ENCODE measurements at places on chromosomes 3 and 15. TPM values are rescaled to one million over a fixed set of nuclear protein-coding genes. Genes with fewer than 3 reads are reported as not detected.
A peak's percentile ranks its signal among the peaks of the same experiment; 100 is the strongest.

GRCh38 chr15:79222808-79223207 lies 59.7 kb upstream of the ANKRD34C start:
- no peak for DNase-seq

- no peak for DNase-seq
Observed at GRCh38 chr3:132660811-132661070, 612 bp downstream of the UBA5 start.

GRCh38 chr3:93746-94145 lies 102.8 kb upstream of the CHL1 start:
- DNase-seq: no peak

- DNase-seq: no peak
Observed at GRCh38 chr15:100252359-100252758, 89.4 kb downstream of the ADAMTS17 start.

GRCh38 chr15:79282371-79283251 lies at the start of gene ANKRD34C:
Gene ANKRD34C (plus strand): TSS chr15:79282722. CDS start chr15:79293285, 10,563 bp downstream.
- DNase-seq: no peak

- DNase-seq: peak; percentile 41
Observed at GRCh38 chr3:191051037-191051436, 148.0 kb upstream of the OSTN start.

- no peak for DNase-seq
Observed at GRCh38 chr3:50112462-50112861, 23.7 kb downstream of the RBM5 start.

DNA sequence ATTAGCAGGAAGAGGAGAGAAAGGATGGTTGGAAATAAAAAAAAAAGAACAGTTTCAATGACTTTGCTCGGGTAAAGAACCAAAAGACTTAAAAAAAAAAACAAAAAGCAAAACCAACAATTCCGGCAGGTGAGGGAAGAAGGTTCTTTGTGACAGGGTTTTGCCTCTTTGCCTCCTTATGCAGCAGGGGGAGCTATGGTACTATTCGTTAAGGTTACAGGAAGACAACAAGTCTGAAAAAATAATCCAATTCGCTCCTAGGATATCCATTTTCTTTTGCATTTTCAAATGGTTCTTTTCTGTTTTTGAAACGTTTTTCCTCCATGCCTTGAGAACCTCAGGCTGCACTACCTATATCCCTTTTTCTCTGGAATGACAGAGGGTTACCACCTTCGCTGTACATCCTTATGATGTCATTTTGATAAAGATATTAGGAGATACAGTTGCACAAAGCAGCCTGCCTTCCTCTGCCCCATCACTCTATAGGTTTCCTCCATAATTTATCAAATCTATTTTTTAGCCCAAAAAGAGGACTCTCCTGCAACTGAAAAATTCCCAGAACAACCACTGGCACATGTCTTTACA lies 55.0 kb downstream of the CFAP20DC start:
- DNase-seq: peak; percentile 83

- DNase-seq: no peak
Observed at GRCh38 chr3:195085356-195086130, 185.4 kb downstream of the XXYLT1 start.

DNA sequence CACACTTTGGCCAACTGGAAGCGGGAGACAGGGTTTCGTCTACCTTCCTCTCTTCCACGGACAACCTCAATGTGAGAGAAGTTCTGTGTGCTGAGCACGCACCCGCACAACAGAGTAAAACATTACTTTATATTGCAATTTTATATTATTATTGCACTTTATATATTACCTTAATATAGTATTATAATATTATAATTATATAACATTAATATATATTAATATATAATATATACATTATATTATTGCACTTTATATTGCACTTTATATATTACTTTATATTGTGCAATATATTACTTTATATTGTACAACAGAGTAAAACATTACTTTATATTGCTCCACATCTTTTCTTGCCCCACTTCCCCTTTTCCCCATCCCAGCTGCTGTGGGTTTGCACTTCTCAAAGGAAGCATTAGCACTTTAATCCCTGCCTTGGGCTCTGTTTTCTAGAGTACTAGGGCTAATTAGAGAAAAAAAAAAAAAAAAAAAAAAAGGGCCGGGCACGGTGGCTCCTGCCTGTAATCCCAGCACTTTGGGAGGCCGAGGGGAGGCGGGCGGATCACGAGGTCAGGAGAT lies 76.4 kb upstream of the SLC4A7 start:
- DNase-seq: no peak

GRCh38 chr3:28036599-28037575 lies 204.5 kb upstream of the CMC1 start:
- DNase-seq: no peak

DNA sequence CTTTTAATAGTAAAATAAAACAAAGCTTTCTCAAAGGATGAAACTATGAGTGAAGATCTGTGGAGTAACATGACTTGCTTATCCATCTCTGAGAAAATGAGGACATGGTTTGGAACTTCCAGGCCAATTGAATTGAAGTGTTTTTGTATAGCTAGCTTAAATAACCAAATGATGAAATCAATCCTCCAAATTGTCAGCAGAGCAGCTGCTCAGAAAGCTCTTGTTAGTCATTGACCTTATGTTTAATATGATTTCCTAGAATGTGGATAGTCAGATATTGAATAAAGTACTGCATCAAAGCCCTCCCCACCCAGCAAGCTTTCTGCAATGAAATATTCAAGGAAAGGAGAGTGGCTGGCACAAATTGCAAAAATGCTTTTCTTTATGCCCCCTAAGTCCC lies 437.2 kb downstream of the MFSD1 start:
- no peak for DNase-seq

Gene TNFAIP8L3
- total RNA-seq: 2.6 TPM

Gene FAH
- 25.3 TPM for total RNA-seq

Gene CD86
- not detected for total RNA-seq

Gene ZNF80
- not detected for total RNA-seq

Gene LIPH
- total RNA-seq: 0.07 TPM

Gene SAMD7
- not detected for total RNA-seq

Measured in MCF 10A (cell line).